Peyer's patch (tissue), 4 donors: ENCODE measurements at places on chromosomes 3 and 15.

- DNase-seq: no peak
Measured at GRCh38 chr3:127043731-127044510, 61.0 kb downstream of the PLXNA1 start.

DNA sequence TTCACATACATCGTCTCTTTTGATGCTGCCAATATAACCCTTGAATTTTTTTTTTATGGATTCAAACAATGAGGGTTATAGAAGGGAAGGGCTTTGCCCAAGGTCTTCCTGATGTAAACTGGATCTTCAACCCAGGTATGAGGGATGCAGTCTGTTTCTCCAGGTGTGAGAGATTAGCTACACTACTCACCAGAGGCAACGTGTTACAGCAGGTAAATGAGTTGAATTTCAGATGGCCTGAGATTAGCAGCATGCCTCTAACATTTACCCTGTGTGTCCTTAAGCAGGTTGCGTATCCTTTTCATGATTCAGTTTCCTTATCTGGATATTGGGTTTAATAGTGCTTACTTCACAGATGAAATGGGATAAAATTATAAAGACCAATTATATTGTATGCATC is 1.9 kb downstream of the RTP4 start:
- no peak for DNase-seq

GRCh38 chr3:196115678-196116083 is 33.8 kb upstream of the TFRC start:
- peak; percentile 58 for DNase-seq

DNA sequence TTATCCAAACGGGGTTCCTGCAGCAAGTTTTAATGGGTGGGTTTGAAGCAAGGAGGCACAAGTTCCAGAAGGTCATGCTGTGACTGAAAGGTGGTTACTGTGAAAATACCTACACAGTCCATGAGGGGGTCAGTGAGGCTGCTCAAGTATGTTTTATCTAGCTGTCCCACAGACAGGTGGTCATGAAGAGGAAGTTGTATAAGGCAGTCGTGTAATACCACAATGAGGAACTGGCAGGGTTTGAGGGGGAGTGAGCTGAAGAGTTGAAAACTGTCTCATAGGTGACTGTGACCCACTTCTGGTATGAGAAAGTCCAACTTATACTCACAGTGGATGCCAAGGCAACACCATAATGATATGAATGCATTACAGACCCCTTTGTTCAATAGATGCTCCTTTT is 856.8 kb downstream of the OTOL1 start:
- no peak for DNase-seq

- DNase-seq: no peak
Measured at GRCh38 chr3:14031271-14031670, 93.4 kb downstream of the CHCHD4 start.
